Hematopoietic multipotent progenitor cell treated with erythropoietin and hydrocortisone succinate and interleukin-3 and kit ligand, for 6 days (in vitro differentiated cells): ENCODE measurements at places on chromosomes 3 and 15.

DNA sequence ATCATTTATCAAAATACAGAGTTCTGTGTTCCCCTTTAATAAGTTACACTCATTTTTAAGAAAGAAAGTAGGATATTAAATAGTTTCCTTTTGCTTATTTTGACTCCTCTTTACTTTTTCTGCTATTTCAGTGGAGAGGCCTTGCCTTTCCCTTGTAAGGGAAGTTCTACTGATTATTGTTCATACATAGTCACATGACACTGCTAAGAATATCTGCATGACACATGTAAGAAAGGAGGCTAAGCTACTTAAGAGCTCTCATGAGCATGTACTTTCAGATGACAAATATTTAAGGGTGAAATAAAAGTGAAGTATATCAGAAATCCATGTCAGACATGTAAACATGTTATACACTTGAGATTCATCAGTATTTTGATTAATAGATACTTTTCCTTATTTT lies 39.0 kb downstream of the MYRIP start:
- no peak for DNase-seq

DNA sequence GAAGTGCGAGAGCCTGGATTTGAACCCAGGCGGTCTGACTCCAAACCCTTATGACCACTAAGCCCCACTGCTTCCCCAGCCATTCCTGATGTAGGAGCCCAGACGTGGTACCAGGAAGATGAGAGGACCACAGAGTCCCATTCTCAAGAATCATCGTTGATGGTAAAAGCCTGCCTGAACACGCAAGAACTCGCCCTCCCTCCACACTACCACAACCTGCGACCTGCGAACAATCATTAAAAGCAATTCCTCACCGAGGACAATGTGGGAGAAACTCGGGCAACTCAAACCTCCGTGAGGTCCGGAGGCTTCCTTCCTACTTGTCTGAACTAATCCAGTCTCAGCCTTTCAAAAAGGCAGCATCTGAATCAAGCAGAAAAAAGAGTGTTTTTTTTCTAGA lies 10.3 kb downstream of the MAGI1 start:
- no peak for DNase-seq

DNA sequence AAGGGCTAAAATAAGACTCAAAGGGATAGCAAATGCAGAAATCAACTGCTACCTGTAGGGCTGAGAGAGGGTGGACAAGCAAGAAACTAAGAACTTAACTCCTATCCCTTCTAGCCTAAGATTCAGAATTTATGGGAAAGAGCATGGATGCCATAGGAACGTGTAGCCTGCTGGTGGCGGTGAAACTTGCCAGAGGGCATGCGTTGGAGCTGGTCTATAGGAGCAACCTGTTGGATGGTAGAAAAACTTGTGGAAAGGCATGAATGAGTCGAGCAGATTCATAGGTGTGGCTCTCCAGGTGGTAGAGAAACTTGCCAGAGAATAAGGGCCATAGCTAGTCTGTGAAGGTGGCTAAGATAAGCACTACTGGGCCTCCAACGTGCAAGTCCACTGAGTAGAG lies 137.2 kb downstream of the DOCK3 start:
- no peak for DNase-seq

GRCh38 chr3:74302969-74303368 lies 311.5 kb downstream of the CNTN3 start:
- DNase-seq, result no peak

- DNase-seq, result no peak
Observed at GRCh38 chr3:101660714-101661113, 16.2 kb downstream of the ZBTB11 start.

DNA sequence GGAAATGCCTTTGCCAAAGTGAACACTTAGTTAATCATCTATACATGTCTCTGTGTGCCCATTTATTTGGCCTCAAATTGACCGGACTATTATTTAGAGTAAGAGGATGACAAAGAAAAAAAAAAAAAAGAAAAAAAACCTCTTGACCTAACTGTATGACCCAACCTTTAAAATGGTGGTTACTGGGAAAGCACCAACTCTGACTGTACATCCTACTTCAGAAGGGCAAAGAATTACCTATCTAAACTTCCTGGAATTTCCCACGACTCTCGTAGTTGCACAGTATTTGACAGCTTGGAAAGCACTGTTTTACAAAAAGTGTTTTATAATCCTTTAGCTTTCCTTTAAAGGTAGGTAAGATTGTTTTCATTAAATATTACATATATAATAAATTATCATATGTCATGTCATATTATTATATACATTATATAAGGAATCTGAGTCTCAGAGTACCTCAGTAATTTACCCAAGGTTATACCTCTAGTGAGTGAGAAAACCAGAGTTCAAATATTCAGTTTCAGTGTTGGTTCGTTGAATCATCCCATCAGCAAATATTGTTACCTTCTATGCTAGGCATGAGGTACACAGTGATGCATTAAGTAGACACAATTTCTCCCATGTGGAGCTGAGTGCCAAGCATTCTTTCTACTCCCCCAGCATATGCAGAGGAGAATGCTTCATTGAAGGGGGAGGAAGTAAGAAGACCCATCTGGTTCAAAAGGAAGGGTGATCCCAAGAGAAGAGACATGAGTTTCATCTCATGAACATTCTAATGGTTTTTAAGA lies 5.0 kb downstream of the BCL2A1 start:
- DNase-seq, result no peak

- DNase-seq, result no peak
Observed at GRCh38 chr3:77063423-77063822, 23.5 kb downstream of the ROBO2 start.

DNA sequence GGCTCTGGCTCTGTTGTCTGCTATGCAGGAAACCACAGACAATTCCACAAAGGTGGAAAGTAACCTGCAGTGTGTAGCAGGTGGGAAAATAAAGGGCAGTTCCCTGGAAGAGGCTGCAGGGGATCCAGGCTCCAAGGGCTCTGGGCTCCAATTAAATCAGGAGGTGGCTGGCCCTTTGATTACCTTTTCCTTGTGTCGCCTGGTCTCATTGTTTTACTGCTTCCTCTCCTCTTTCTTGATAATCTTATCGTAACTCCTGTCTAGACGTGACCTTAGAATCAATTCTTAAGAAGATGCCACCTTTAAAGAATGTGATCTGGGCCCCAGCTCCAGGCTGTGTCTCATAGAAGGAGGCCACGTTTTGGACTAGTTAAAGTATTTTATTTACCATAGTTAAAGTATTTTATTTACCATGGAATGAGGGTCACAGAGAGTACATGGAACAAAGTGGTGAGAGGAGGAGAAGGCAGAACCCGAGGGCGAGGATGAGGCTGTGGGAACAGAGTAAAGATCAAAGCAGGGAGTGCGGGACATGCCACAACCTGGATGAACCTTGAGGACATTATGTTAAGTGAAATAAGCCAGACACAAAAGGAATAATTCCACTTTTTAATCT lies 237.5 kb upstream of the STT3B start:
- no peak for DNase-seq
